ENCODE measurements at places on chromosomes 3 and 15. TPM values are rescaled to one million over a fixed set of nuclear protein-coding genes. Genes with fewer than 3 reads are reported as not detected.
A peak's percentile ranks its signal among the peaks of the same experiment; 100 is the strongest.

DNA sequence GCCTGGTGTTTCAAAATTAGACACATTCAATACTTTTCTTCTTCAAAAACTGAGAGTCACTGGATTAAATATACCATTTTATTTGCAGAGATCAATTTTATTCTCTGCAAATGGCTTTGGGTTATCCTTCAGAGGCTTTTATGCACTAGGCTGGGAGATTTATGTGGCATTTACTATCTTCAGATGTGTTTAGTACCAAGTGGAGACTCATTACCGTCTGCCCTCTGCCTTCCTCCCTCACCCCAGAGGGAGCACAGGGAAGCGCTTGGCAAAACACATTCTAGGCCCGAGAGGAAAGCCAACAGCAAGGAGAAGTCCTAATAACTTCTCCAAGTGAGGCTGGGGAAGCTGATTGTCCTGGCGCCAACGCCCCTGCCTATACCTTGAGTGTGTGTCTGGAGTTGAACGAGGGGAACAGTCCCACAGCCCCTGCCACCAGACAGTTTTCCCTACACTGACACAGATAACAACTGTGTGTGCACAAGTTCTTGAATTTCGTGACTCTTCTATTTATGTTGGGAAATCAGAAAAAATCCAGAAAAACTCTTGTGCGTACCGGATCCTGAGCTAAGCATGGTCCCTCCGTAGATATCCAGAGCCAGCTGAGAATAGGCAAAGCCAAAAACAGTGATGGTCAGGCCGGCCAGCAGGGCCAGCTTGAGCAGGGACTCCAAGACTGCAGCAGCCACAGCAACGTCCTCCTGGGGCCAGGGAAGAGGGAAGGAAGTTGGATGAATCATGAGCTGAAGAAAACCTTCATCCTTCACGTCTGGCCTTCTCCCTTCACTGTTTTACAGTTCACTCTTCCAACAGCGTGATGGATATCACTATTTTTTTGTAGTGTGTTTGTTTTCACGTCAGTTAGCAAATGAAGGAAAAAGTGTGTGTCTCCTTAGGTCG is 26.6 kb downstream of the RFT1 start:
- H3K27me3 ChIP-seq = peaks cover 2% of the 10 kb centered on the region
- DNase-seq = no peak
- H3K4me3 ChIP-seq = no peak overlapping the region
- no peaks in the 10 kb centered on the region for H3K4me1 ChIP-seq

- H3K36me3 ChIP-seq = no peaks in the 10 kb centered on the region
- H3K4me1 ChIP-seq = no peaks in the 10 kb centered on the region
- no peak overlapping the region for H3K4me3 ChIP-seq
- DNase-seq = no peak
- no peak overlapping the region for H3K27ac ChIP-seq
- H3K27me3 ChIP-seq = no peaks in the 10 kb centered on the region
These were observed 6.7 kb upstream of the TMPRSS7 start for GRCh38 chr3:112027826-112028225.

DNA sequence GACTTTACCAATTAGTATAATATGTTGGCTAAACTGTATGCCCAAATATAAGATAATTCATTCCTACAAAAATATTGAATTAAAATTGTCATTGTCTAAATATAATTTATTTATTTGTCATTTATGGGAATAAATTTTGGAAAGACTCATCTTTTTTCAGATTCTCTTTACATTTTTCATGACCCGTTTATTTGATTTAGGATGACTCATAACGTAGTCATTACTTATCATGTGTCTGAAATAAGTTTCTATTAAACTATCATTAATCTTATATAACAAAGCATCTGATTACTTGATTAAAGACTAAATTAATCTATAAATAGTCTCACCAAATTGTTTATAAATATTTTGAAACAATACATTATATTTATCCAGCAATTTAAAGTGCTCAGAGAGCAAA is 516.6 kb downstream of the CADM2 start:
- no peaks in the 10 kb centered on the region for H3K4me1 ChIP-seq
- no peak overlapping the region for H3K4me3 ChIP-seq
- H3K27me3 ChIP-seq = no peaks in the 10 kb centered on the region
- no peaks in the 10 kb centered on the region for H3K36me3 ChIP-seq
- H3K27ac ChIP-seq = no peak overlapping the region

GRCh38 chr3:9911863-9912262 is 5.0 kb upstream of the IL17RC start:
- H3K4me1 ChIP-seq = peaks cover 4% of the 10 kb centered on the region
- no peak overlapping the region for H3K4me3 ChIP-seq
- H3K27me3 ChIP-seq = peaks cover 5% of the 10 kb centered on the region
- peaks cover 12% of the 10 kb centered on the region for H3K36me3 ChIP-seq

- peaks cover 7% of the 10 kb centered on the region for H3K4me1 ChIP-seq
- peak overlapping the region; percentile 90 for H3K4me3 ChIP-seq
- H3K27ac ChIP-seq = no peak overlapping the region
- no peak for DNase-seq
These were observed 277 bp downstream of the FMN1 start for GRCh38 chr15:33194237-33194636.

DNA sequence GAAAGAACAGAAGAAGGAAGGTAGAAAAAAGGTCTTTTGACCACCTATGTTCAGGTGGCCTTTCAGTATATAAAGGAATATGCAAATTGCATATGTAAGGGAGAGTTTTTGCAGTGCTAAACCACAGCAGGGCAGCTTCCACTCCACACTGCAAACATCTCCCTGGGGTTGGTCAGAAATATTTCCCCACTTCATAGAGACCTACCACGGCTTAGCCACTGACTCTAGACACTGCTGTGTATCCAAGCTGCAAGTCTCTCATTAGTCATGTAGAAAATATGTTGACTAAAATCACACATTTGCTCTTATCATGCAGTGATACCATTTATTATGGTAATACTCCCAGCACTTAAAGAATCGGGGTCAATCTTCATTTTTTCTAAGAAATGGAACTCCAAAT is 214.9 kb upstream of the NR2F2 start:
- H3K27me3 ChIP-seq = no peaks in the 10 kb centered on the region
- H3K27ac ChIP-seq = no peak overlapping the region
- H3K4me1 ChIP-seq = no peaks in the 10 kb centered on the region
- H3K36me3 ChIP-seq = no peaks in the 10 kb centered on the region

- peak overlapping the region; percentile 44 for H3K4me3 ChIP-seq
- peaks cover 78% of the 10 kb centered on the region for H3K4me1 ChIP-seq
- H3K27ac ChIP-seq = peak overlapping the region; percentile 91
- DNase-seq = no peak
- H3K27me3 ChIP-seq = peaks cover 7% of the 10 kb centered on the region
- peaks cover 36% of the 10 kb centered on the region for H3K36me3 ChIP-seq
These were observed 12.2 kb downstream of the SEMA3G start for GRCh38 chr3:52432691-52433141.

DNA sequence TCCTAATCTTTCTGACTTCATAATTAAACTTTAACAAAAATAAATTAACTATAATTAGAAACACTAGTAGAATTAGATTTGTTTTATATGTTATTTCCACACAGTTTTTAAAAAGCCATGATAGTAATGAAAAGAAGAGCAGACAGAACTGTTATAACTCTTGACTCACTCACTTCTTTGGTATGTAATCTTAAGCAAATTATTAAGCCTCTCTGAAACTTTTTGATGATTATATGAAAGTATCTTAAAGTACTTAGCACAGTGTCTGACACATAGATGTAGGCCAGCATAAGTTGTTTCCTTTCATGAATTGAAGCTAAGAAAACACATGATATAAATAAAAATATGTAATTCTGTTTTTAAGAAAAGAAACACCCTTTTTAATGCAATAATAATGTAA is 123.6 kb upstream of the MLF1 start:
- DNase-seq = no peak
- no peaks in the 10 kb centered on the region for H3K4me1 ChIP-seq
- H3K27ac ChIP-seq = no peak overlapping the region

- DNase-seq = no peak
- no peak overlapping the region for H3K27ac ChIP-seq
- peaks cover 8% of the 10 kb centered on the region for H3K27me3 ChIP-seq
- H3K36me3 ChIP-seq = no peaks in the 10 kb centered on the region
These were observed 42.9 kb upstream of the NEO1 start for GRCh38 chr15:73009066-73010056.

- H3K27me3 ChIP-seq = no peaks in the 10 kb centered on the region
- H3K4me1 ChIP-seq = no peaks in the 10 kb centered on the region
- no peak for DNase-seq
- H3K27ac ChIP-seq = no peak overlapping the region
- no peak overlapping the region for H3K4me3 ChIP-seq
These were observed 826.6 kb downstream of the SQOR start for GRCh38 chr15:46461416-46461815.

DNA sequence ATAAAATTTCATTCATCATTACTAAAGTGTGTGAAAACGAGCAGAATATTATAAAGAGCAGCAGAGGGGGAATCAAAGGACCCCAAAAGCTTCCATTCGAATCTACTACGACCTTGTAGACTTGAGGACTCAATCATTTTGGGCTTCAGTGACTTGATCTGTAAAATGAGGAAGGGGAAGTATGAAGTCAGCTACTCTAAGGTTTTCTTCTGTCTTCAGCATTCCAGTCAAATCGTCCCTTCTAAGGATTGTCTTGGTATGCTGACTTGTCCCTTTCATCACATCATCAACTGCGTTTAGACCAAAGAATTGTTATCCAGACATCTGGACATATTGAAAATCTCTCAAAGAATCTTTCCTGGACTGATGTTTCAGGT is 44.8 kb downstream of the PLD1 start:
- DNase-seq = no peak
- no peak overlapping the region for H3K27ac ChIP-seq
- no peaks in the 10 kb centered on the region for H3K4me1 ChIP-seq
- H3K27me3 ChIP-seq = no peaks in the 10 kb centered on the region
- peaks cover 9% of the 10 kb centered on the region for H3K36me3 ChIP-seq

- H3K4me1 ChIP-seq = no peaks in the 10 kb centered on the region
- peak; percentile 79 for DNase-seq
- no peaks in the 10 kb centered on the region for H3K36me3 ChIP-seq
These were observed 191.6 kb downstream of the GAP43 start for GRCh38 chr3:115814778-115815380.

The LXN gene
- 70.6 TPM for total RNA-seq

The USP13 gene
- 18.9 TPM for total RNA-seq

The GOLGA6A gene
- total RNA-seq = 0.85 TPM

The ZNF717 gene
- 5.3 TPM for total RNA-seq

The GOLGA8R gene
- 0.92 TPM for total RNA-seq

All from endothelial cell (in vitro differentiated cells).